WERI-Rb-1 (cell line): ENCODE measurements at places on chromosomes 16 and 17.

DNA sequence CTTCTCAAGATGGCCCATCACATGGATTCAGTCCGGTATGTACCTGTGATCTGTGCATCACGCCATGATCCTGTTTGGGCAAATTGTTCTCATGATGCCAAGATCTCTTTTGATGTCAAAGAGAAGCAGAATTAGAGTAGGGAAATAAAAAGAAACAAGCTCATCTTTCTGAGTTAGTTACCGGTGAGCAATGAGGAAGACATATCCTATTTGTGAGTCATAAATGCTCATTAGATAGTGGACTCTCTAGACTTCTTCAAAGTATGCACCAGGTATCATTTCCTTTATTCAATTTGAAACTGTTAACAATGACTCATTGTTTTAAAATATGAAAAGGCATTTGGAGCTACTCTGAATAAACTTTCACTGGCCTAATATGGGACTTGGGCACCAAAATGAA is 8.0 kb upstream of the KRTAP4-12 start:
- DNase-seq = no peak

DNA sequence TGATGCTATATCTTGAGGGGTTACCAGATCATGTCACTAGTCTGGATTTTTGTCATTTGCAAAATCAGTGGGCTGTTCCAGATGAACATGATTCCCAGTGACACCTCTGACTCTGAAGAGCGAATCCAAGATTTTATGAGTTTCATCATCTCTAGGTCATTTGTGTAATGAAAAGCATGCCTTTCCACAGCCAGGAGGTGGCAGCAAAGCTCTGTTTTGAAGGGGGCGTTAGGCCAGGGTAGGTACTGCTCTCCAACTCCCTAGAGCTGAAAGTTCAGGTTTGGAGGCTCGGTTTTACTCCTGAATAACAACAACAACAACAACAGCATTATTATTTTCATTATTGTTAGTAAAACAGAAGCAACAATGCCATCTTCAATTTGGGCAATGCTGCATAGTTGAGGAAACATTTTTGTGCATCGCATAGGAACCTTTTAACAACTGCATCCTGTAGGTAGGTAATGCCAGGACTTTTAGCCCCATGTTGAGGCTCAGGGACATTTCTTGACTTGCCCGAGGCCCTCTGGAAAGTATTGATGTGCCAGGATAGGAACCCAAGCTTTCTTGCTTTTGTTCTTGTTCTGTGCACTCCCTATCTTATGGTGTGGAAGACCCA is 77.0 kb downstream of the MYH13 start:
- peak; percentile 75 for DNase-seq

DNA sequence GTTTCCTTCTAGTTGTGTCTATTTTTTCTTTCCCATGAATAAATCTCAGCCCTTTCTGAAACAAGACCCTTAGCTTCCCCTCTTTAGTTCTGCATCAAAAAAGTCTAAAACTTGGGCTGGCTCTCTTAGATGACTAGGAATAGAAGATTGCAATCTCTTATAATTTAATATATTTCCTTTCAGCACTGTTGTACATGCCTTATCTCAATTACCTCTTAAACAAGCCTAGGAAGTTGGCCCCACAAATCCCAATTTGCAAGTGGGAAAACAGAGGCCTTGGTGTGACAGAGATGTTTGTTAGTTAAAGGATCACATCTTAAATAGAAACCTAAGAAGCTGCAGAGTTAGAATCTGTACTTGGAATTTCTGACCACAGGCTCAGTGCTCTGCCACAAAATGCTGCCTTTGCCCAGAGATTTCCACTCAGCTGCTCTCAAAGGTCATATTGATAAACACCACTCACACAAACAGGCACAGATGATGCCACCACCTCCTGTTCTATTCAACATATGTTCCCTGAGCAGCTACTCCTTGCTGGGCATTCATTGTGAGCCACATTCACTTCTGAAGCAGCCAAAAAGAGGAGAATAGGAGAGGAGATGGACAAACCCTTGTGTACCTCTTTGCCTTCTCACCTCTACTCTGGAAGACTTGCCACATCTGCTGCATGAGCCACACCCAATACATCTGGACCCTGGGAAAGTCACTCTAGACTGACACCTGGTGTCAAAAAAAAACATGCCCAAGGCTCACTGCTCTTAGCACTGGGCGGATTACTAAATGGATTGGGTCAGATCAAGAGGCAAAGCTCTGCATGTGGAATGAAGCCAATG is 5.5 kb downstream of the CCDC182 start:
- peak; percentile 48 for DNase-seq

DNA sequence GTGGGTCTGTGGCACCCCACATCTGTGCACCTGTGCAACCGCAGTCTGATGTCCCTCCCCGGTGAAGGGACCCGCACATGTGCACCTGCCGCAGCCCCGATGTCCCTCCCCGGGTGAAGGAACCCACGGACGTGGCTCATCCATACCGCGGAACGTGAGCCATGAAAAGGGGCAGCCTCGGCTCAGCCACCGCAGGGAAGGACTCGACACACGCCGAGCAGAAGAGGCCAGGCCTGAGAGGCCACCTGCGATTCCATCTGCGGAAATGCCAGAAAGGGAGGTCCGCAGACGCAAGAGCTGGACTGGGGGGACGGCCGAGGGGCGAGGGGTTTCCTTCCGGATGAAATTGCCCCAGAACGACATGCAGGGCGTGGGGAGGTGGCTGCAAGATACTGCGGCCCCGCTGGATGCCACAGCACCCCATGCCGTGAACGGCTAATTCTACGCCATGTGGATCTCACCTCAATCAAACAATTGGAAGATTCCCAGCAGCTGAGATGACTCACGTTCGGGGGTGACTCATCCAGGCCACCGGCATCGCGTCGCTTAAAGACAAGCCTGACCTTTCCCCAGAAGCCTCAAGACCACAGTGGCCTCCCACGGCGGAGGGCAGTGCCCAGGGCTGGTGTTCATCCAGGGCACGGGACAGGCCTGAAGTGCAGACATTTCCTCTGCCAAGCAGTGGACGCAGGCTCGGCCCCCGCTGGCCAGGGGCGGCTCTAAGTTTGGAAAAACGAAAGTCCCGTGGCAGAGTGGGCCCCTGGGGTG is 21.0 kb downstream of the SOX8 start:
- DNase-seq = no peak

- DNase-seq = no peak
Measured at GRCh38 chr16:68037841-68038597, 14.9 kb downstream of the DUS2 start.

DNA sequence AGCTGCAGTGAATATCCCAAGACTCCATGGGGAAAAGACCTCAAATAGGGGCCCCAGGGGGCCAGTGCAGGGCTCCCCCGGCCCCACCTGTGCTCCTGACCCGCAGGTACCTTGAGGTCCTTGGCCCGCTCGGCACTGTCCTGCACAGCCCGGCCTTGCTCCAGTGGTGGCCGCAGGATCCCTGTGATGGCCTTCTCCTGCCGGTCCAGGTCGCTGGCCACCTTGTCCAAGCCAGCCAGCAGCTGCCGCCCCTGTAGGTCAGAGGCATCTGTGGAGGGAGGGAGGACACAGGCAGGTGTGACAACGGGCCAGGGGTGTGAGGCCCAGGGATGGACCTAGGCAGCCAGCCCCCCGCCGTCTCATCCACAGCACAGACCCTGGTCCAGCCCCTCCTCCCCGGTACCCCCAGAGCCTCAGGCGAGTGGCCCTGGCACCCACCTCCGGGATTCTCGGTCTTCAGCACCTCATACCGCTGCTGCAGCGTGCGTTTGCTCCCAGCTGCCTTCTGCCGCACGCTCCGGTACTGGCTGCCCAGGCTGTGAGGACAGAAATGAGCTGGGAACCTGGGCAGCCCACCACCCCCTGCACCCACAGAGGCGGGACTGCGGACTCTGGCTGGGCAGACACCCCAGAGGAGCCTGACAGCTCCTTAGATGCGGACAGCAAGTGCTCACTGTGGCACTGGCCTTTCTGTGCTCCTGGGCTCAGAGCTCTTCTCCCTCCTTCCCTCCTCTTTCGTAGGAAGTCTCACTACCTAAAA is 43.7 kb downstream of the PPL start:
- no peak for DNase-seq

GRCh38 chr16:46748775-46749705 is 896 bp upstream of the MYLK3 start:
- no peak for DNase-seq

- no peak for DNase-seq
Measured at GRCh38 chr16:85524365-85524629, 88.8 kb upstream of the GSE1 start.

GRCh38 chr17:29005936-29006511 is at the start of gene SEZ6:
Gene SEZ6 (minus strand): TSS chr17:29006033. CDS start chr17:29005869, 164 bp downstream.
- DNase-seq = peak; percentile 87

DNA sequence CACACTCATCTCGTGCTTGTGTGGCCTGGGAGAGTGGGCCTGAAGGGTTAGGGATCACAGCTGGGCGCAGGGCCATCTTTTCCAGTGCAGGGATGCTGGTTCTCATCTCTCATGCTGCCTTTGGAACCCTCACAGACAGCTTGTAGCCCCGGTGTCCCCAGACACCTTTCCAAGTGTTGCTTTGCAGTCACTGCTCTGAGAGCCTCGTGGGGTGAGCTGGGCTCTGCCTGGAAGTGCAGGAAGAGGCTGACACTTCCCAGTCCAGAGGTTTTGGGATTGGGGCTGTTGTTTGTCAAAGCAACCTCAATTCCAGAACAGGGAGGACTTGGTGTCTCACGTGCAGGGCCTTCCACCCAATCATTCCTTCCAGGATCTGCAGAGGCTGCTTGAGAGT is 28.2 kb downstream of the TBX4 start:
- no peak for DNase-seq

- no peak for DNase-seq
Measured at GRCh38 chr16:1225051-1225451, at the start of gene TPSG1. Gene TPSG1 (minus strand): TSS chr16:1225268. CDS start chr16:1225252, 16 bp downstream.

- no peak for DNase-seq
Measured at GRCh38 chr17:48915459-48916282, 7.5 kb downstream of the UBE2Z start.

DNA sequence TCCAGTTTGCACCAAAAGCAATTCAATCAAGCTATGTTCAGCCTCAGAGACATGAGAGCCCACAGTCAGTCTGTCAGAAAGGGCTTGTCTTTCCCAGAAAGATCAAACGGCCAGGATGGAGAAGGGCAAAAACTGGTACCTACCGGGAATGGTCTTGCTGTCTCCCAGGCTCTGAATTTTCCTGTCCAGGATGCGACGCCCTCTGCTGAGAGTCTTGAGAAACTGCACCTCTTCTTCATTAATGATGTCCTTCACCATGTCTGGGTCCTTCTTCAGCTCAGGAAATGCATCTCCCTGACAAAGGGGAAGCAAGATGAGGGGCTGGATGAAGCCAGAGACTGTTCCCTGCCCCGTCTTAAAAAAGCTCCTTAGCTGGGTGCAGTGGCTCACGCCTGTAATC is 15.8 kb upstream of the EXOSC6 start:
- DNase-seq = peak; percentile 50

GRCh38 chr17:2893422-2893914 is 97.2 kb downstream of the RAP1GAP2 start:
- no peak for DNase-seq

DNA sequence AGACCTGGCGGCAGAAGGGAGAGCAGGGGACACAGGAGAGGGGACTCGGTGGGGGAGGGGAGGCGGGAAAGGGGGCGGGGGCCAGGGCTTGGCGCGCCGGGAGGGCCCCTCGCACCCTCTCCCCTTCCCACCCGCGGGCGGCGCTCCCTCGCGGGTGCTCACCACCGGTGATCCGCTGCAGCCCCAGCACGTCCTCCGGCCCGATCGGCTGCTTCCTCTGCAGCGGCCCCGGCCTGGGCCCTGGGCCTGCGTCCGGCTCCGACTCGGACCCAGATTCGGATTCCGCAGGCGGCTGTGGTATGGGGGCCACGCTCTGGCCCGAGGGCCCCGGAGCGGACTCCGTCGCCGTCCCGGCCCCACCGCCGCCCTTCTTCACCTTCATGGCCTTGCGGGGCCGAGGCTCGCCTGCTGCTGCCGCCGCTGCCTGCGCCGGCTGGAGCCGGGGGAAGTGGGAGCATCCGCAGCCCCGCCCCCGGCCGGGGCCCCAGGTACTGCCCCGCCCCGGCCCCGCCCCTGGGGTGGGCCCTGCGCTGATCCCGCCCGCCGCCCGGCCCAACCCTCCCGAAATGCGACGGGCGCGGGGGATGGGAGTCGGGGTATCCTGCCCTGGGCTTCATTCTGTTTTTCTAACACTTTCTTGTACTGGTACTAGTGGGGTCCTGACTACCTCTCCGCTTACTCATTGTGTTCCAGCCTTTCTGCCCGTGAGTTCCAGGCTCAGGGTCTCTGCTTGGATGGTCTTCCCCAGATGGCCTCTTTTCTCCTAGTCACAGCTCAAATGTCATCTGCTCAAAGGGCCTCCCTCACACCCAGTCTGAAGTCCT is at the start of gene UNC119:
Gene UNC119 (minus strand): TSS at position 449 of the 824 bp plus-strand sequence. CDS start 67 bp downstream, at position 382.
- peak; percentile 75 for DNase-seq

GRCh38 chr16:27633721-27634120 is 83.8 kb downstream of the KATNIP start:
- DNase-seq = no peak

DNA sequence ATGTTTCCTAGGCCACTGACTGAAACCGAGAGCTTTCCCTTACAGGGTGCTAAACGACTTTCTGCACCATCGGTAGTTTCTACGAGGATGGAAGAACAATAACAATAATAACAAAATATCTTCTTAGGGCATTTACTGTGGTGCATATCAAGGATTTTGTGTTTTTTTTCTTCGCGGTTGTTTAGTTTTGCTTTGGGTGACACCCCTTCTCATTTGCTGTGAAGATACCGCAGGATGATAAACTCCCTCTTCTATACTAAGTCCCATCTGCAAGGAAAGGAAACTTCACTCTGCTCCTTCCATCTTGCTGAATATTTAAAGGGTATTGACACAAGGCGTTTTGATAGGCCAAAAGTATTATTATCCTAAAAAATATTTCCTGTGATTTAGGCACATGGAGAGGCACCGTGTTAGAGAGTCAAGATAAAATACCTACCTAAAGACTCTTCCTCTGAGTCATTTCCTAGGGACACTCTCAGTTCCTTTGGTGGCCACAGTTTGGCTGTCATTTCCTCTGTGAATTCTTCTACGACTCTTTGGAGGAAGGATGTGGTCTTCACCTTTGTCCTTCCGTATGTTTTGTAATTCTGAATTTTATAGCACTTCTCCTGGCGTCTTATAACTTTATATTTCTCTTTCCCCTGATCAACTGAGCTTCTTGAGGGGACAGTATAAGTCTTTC is 318.8 kb downstream of the CDH13 start:
- no peak for DNase-seq

GRCh38 chr17:78879635-78880186 is 23.3 kb downstream of the CEP295NL start:
- no peak for DNase-seq
